ENCODE measurements at places on chromosomes 1 and 21. TPM values are rescaled to one million over a fixed set of nuclear protein-coding genes. Genes with fewer than 3 reads are reported as not detected.

DNA sequence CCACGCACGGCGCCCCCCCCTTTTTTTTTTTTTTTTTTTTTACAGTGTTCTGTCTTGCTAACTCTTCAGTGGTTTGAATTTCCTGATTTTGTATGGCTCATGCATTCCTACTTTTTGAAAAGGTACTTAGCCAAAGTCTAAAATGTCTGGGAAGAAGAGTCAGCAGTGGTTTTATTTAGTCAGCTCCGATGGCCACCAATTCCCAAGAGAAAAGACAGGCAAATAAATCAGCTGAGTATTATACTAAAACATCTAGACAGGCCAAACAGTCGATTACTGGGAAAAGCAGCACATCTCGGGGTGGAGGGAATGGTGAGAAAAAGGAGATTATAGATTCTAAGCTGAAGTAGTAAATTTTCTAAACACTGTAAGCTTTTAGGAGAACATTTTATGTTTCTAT, 192.5 kb upstream of the ZRANB2 start:
- no peaks in the 10 kb centered on the region for H3K4me1 ChIP-seq
- no peak for DNase-seq
- H3K4me3 ChIP-seq = no peak overlapping the region
- H3K36me3 ChIP-seq = no peaks in the 10 kb centered on the region
- no peaks in the 10 kb centered on the region for H3K27me3 ChIP-seq

DNA sequence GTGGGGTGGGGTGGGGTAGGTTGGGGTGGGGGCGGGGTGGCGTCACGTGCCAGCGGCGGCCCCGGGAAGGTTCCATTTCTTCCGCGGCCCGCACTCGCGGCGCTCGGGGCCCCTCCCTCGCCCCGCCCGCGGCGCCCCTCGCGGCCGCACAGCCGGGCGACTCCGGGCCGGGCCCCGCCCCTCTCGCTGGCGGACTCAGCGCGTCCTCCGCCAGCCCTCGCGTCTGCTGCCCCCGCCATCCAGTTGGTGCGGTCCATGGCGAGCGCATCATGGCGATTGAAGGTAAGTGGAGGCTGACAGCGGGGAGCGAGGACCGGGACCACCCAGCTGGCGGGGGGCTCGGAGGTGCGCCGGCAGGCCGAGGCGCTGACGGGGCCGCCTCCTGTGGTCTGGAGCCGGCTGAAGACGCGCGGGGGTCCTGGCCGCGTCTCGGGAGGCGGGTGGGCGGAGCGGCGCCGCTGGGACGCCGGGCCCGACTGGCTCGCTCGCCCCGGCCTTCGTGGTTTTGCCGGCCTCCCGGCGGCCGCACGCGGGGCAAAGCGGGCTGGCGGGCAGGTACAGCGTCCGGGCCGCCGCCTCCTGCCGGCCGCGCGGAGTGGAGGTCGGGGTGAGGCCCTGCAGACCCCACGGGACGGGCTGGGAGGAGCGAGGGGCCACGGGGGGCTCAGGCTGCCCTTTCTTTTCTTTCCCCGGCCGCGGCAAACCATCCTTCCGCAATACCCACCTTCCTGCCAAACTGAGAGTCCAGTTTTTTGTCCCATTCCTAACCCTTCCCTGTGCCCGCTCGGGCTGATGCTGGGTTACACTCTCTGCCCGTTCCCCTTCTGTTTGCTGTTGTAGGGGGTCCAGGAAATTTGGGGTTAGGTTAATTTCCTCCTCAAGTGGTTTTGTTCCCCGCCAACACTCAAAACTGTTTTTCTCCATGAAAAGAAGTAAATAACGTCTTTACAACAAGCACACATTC, at the start of gene SYT14:
TSS of gene SYT14 (plus strand) at position 222 of the 964 bp plus-strand sequence. CDS start at position 270, 48 bp downstream.
- H3K27me3 ChIP-seq = no peaks in the 10 kb centered on the region
- H3K4me1 ChIP-seq = peaks cover 5% of the 10 kb centered on the region
- DNase-seq = no peak
- H3K27ac ChIP-seq = no peak within 1 kb of the TSS
- H3K36me3 ChIP-seq = no peaks in the 10 kb centered on the region
- H3K4me3 ChIP-seq = no peak within 1 kb of the TSS

DNA sequence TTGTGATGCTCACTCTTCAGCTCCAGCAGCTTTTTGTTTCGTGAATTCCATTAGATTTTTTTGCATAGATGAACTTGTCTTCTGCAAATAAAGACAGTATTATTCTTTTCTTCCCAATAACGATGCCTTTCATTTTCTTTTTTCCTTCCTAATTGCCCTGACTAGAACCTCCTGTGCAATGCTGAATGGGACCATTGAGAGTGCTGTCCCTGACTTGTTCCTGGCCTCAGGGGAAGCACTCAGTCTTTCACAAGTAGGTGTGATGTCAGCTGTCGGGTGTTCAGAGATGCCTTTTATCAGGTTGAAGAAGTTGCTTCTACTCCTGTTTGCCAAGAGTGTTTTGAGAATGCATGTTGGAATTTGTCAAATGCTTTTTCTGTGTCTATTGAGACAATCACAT, 64.3 kb upstream of the ADARB1 start:
- no peak for DNase-seq
- no peaks in the 10 kb centered on the region for H3K4me1 ChIP-seq
- H3K4me3 ChIP-seq = no peak overlapping the region
- H3K36me3 ChIP-seq = no peaks in the 10 kb centered on the region
- no peak overlapping the region for H3K27ac ChIP-seq

DNA sequence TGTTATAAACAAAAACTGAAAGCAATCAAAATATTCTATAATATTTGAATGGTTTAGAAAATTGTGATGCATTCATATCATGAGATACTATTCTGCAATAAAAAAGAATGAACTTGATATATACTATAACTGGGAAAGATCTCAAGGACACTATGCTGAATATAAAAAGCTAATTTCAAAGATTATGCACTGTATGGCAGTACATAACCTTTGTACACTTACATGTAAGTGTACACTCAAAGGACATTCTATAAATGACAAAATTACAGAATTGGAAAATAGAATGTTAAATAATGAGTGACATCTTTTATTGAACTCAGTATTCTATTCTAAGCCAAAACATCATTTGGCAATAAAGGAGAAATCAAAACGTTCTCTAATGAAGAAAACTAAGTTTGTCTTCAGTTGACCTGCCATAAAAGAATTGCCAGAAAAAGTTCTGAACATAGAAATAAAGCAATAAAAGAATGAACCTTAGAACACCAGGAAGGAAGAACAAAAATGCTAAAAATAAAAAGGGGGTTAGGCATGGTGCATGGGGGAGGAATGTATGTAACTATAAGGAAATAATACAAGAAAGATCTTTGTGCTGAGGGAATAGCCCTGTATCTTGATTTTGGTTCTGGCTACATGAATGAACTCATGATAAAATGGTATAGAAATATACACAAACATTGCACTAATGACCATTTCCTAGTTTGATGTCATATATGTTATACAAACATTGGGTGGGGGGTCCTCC, 519.7 kb downstream of the NEGR1 start:
- H3K36me3 ChIP-seq = no peaks in the 10 kb centered on the region
- H3K4me1 ChIP-seq = no peaks in the 10 kb centered on the region
- no peak overlapping the region for H3K4me3 ChIP-seq
- no peaks in the 10 kb centered on the region for H3K27me3 ChIP-seq
- no peak overlapping the region for H3K27ac ChIP-seq

DNA sequence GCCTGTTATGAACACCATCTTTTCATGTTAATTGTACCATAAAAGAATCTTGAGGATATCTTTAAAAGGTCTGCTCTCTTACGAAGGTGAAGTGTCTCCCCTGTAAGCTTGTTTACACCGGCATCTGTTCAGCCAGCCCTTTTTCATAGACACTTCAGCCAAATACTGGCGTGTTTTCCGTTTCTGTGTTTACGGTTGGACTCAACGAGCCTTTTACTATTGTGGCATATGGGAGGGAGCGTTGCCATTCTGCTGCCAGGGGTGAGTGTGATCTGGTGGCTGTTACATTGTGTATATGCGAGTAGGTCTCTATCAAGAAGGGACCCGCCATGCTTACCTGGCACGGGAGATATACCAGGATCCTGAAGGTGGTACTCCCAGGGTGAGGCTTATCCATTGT, 433.8 kb downstream of the CAMTA1 start:
- DNase-seq = no peak
- H3K4me3 ChIP-seq = no peak overlapping the region
- no peaks in the 10 kb centered on the region for H3K4me1 ChIP-seq
- no peak overlapping the region for H3K27ac ChIP-seq
- H3K27me3 ChIP-seq = no peaks in the 10 kb centered on the region

The SRP9 gene
- polyA plus RNA-seq = 186 TPM

The FAM76A gene
- polyA plus RNA-seq = 6.0 TPM

DNA sequence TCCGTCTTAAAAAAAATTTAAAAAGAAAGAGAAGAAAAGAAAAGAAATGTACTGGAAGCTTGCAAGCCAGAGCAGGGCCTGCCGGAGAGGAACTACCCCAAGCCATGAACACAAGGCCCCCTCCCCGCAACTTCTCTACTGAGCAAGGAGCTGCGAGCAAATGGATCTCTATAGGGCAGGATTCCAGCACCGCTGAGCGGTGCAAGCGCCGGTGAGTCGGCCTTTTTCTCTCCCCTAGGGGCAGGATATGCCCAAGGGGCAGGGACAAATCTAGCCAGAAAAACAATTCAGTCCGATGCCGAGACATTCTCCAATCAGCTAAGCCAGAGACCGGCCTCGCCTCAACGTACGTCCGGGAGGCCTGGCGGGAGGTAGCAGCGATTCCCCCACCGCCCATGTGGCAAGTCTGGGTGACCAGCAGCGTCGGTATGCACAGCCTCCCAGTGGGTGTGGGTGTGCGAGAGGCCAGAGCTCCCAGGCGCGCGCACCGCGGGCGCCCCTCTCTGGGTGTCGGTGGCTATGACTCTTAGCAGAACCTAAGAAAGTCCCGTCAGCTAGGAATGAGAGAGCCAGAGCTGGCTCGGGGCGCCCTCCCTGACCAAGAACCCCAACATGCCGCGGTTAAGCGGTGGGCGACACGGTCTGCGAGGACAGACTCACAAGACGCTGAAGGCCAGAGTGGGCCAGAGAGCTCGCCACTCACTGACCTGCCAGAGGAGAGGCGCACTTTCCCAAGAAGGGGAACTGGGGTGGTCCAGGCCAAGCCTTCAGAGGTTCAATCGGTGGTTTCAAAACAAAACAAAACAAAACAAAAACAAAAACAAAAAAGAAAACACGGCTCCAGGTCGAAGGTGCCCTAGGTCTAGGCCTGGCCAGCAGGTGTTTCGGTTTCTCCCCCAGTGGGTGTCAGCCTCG, 1.9 kb downstream of the CSMD2 start:
- no peak overlapping the region for H3K27ac ChIP-seq
- no peaks in the 10 kb centered on the region for H3K27me3 ChIP-seq
- no peak overlapping the region for H3K4me3 ChIP-seq
- peak; percentile 22 for DNase-seq

The RERE gene
- 69.3 TPM for polyA plus RNA-seq

DNA sequence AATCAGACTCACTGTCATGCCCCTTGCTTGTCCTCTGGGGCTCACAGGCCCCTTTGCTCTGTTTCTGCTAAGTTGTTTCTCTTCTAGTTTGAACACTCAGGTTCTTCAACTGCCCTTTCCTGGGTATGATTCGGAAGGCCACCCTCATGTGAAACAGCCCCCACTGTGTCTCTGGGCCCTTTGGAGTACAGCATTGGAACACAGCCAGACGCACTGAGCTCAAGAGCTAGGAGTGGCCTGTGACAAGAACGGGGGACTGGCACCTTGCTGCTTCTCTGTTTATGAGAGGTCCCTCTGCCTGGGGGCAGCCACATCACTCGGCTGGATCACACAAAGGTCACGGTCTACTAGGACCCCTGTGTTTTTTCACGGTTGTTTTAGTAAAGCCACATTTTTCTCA, 114.4 kb upstream of the ZC3H12A start:
- no peak overlapping the region for H3K27ac ChIP-seq
- no peaks in the 10 kb centered on the region for H3K36me3 ChIP-seq
- H3K4me3 ChIP-seq = no peak overlapping the region

DNA sequence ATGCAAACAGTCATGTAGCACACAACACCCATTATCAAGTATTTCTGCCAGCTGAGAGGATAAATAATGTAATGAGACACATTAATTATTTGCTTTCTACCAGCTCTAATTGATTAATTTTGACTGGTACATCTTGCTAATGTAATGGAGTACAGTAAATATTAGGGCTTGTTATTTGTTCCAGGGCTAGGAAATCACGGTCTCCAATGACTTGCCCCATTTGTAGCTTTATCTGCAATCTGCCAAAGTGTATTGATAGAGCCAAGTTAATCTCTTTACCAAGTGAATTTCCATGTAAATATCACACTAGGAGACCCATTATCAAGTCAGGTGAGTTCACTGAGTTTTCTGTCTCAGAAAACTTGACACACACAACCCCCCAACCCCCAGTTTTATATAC, 55.1 kb downstream of the RGS13 start:
- H3K4me1 ChIP-seq = no peaks in the 10 kb centered on the region
- DNase-seq = no peak
- H3K4me3 ChIP-seq = no peak overlapping the region
- H3K36me3 ChIP-seq = no peaks in the 10 kb centered on the region
- no peaks in the 10 kb centered on the region for H3K27me3 ChIP-seq

The DOP1B gene
- polyA plus RNA-seq = 2.3 TPM

DNA sequence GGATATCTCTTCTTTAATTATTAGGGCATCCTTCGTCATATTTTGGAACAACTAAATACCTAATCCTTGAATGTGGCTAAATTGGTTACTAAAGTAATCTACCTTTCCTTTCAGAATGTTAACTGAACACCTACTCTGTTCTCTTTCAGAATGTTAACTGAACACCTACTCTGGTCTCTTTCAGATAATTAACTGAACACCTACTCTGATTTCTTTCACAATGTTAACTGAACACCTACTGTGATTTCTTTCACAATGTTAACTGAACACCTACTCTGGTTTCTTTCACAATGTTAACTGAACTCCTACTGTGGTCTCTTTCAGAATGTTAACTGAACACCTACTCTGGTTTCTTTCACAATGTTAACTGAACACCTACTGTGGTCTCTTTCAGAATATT, 21.9 kb downstream of the RAB7B start:
- H3K27me3 ChIP-seq = no peaks in the 10 kb centered on the region

GRCh38 chr1:156705918-156706656, 704 bp upstream of the CRABP2 start:
- peaks cover 14% of the 10 kb centered on the region for H3K4me1 ChIP-seq
- peak; percentile 82 for DNase-seq
- no peaks in the 10 kb centered on the region for H3K36me3 ChIP-seq
- peak overlapping the region; percentile 81 for H3K27ac ChIP-seq
- H3K27me3 ChIP-seq = no peaks in the 10 kb centered on the region

- DNase-seq = no peak
- H3K4me1 ChIP-seq = no peaks in the 10 kb centered on the region
- no peaks in the 10 kb centered on the region for H3K36me3 ChIP-seq
- no peak overlapping the region for H3K4me3 ChIP-seq
- H3K27ac ChIP-seq = no peak overlapping the region
- no peaks in the 10 kb centered on the region for H3K27me3 ChIP-seq
These were observed 48.6 kb downstream of the TRAF5 start for GRCh38 chr1:211375146-211375818.

DNA sequence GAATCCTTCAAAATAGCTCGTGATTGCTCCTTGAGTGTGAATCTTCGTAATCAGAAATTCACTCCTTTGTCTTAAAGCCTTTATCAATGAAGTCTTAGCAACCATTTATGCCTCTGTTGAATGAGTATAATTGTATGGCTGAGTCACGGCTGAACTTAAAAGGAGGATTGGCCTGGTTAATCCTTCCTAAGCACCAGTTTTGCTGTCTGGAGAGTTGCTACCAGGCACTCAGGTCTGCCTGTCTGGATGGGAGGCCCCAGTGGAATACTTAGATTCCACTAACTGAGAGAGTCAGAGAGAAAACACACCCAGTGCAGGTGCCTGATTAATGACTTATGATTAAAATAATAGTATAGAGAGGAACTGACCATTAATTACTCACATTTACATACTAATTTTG, 7.6 kb upstream of the HHAT start:
- no peak overlapping the region for H3K4me3 ChIP-seq
- H3K4me1 ChIP-seq = no peaks in the 10 kb centered on the region

GRCh38 chr1:84995484-84996334, 1.2 kb downstream of the MCOLN2 start:
- H3K27ac ChIP-seq = no peak overlapping the region
- H3K4me3 ChIP-seq = no peak overlapping the region
- DNase-seq = no peak
- no peaks in the 10 kb centered on the region for H3K36me3 ChIP-seq
- no peaks in the 10 kb centered on the region for H3K27me3 ChIP-seq
- peaks cover 7% of the 10 kb centered on the region for H3K4me1 ChIP-seq
